ENCODE measurements at places on chromosomes 6 and 20.

DNA sequence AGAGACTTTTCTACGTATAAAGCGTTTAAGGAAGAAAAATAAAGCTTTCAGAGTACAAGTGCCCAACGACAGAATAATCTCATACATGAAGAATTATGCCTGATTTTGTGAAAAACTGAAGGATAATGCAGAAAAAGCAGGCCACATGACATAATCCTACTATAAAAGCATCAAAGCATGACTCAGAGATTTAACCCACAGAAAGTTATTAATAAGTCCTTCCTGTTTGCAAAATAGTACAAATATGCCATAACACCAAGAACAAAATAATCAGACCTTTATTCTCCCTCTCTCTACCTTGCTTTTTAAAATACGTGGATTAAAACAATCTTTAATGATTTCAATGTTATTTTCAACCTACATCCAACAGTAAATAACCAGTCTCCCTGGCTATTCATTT is 118.6 kb upstream of the BCLAF1 start:
- no peak for DNase-seq

- no peak for DNase-seq
These were observed 13.9 kb upstream of the TSHZ2 start for GRCh38 chr20:52958211-52958610.

DNA sequence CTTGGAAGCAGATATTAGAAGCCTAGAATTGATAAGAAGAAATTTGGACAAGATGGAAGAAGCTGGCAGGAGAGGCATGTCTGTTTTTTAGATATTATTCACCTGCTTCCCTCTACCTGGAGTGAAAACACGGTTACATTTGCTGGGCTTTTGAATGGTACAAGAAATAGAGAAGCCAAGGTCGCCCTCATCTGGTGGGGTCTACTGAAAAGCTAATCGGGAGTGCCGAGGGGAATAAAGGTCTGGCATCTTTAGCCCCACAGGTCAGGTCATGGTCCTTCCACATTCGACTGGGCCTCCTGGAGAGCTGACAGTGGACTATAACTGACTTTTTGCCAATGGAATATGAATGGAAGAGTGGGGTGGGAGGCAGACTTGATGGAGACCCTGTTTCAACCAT is 4.6 kb upstream of the C2 start:
- DNase-seq = no peak

DNA sequence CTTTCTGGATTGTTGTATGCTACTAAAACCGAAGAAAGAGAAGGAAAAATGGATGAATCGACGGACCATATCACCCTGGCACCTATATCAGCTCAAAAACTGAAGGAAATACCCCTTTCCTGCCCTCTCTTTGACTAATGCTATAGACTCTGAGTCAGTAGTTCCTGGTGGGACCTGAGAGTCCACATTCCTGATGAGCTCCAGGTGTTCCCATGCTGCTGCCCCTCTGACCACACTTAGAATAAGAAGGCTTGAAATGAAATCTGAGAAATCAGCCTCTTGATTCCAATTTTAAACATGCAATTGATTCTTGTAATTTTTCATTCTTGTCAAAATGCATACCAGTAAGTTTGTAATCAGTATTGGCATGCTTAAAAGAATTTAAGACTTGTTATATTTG is 75.2 kb downstream of the PRL start:
- DNase-seq = no peak

DNA sequence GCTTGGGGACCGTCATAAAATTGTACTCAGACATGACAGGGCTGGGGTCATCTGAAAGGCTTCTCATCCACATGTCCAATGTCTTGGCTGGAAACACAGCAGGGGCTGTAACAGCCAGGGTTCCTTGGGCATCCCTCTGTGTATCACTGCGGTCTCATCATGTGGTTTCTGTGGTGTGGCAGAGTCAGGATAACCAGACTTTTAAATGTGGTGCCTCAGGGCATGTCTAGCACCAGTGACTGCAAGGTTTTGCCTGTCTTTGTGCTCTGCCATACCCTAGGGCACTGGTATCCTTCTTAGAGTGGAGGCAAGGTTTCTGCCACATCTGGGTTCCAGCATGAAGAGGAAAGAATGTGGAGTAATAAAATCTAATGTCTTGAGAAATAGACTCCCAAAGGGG is 124.2 kb downstream of the PLEKHG1 start:
- DNase-seq = no peak

DNA sequence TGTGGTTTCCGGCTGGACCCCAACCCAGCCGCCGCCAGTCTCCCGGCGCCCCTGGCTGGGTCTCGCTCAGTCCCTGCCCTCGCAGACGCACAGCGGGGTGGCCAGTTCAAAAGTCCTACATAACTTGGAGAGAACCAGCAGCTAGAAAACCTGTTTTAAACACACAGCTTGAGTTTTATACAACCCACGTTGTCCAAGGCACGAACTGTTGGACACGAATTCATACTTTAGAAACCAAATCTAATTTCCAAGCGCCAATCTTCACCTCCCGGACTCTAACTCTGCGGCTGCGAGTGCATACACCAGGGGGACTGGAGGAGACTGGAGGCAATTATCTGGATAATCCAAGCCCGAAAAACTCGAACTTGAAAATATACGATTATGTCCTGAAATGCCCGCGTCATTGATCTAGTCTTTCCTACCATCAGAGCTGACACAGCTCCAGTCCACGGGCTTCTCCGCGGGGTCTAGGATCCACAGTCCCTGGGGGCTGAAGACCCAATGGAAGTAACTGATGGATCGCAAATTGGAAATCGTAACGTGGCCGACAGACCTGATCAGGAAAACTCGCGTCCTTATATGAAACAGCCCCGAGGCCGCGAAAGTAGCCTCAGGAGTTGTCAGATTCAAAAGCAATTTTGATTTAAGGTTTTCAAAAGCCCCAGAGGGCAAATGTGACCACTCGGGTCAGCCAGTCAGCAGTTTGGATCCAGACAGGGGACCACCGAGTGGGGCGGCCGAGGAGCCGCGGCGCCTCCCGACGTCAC is 843 bp upstream of the HEY2 start:
- DNase-seq = peak; percentile 68

DNA sequence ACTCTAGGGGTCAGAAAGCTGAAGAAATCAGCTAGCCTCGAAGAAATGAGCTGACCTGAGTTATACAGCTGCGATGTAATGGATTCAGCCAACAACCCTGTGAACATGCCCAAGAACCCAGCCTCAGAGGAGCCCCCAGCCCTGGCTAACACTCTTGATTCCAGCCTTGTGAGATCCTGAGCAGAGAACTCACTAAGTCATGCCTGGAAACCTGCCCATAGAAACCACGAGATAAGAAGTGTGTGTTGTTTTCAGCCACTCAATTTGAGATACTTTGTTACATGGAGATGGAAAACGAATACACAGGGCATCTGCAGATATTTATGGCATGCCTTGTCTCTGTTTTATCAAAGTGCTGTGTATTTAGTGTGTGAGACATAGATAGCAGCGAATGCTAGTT is 265.2 kb downstream of the QKI start:
- no peak for DNase-seq

DNA sequence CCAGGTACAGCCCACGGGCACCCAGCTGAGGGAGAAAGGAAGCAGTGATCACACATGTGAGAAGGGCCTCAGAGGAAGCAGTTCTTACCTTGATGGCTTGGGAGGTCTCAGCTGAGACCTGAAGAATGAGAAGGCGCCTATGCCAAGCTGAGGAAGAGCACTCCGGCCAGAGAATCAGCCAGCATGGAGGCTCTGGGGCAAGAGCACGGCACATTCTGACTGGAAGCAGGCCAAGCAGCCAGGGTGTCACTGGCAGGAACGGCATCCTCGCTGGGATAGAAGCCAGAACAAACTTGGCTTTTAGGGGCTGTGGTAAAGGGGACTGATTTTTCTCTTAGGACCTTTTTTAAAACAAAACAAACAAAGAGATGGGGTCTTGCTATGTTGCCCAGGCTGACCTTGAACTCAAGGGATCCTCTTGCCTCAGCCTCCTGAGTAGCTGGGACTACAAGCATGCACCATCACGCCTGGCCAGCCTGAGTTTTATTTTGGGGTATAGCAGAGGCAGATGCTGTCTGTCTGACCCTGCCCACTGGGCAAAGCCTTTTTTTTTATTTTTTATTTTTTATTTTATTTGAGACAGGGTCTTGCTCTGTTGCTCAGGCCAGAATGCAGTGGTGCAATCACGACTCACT is 17.6 kb downstream of the GHRH start:
- DNase-seq = peak; percentile 79

DNA sequence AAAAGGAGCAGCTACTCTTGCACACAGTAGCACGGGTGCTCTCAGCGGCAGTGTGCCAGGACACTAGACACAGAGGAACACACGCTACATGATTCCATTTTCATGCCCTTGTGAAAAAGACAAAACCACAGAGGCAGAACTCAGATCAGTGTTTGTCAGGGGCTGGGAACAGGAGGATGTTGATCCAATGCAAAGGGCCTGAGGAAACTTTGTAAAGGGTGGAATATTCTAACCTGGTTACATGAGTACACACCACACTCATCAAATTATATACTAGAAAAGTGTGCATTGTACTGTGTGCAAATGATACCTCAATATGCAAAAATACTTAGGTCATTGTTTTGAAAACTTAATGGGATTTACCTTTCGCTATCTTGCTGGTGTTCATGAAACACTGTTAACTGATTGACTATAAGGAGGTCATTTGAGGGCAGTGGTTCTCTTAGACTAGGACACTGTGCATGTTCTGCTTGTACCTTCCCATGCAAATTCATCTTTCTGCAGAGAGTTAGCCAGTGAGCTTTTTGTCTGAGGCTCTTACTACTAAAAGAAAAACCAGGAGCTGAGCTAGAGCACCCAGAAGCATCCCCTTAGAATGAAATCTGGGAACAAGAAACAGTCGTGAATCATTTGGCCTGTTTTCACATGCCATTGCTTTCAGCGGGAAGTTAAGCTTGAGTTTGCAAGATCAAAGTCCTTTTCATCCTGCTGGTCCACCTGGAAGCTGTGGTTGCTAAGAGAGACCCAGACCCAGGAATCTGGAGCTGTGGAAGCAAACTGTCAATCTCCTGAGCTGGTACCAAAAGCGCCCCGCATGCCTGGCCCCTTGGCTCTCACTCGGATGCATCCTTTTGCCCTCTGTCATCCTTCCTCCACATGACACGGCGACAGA is 204.8 kb downstream of the TTLL2 start:
- no peak for DNase-seq

- no peak for DNase-seq
These were observed 63.0 kb downstream of the FAM229B start for GRCh38 chr6:112150363-112150762.

DNA sequence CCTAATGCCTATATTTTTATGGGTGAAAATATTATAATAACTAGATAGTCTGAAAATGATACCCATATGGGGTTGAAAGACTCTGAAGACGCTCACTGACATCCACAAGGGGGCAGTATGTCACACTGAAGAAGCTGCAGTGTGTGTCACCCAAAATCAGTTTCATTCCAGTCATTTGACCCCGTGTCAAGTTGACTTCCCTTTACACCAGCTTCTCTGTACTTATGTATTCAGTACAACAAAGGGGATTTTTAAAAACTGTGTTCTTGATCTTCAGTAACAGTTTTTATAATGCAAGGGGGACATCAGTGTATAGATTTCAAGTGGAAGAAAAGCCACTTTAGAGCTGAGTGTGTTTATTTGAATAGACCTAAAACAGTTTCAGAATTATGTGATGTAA is 19.3 kb downstream of the FAXC start:
- DNase-seq = no peak

DNA sequence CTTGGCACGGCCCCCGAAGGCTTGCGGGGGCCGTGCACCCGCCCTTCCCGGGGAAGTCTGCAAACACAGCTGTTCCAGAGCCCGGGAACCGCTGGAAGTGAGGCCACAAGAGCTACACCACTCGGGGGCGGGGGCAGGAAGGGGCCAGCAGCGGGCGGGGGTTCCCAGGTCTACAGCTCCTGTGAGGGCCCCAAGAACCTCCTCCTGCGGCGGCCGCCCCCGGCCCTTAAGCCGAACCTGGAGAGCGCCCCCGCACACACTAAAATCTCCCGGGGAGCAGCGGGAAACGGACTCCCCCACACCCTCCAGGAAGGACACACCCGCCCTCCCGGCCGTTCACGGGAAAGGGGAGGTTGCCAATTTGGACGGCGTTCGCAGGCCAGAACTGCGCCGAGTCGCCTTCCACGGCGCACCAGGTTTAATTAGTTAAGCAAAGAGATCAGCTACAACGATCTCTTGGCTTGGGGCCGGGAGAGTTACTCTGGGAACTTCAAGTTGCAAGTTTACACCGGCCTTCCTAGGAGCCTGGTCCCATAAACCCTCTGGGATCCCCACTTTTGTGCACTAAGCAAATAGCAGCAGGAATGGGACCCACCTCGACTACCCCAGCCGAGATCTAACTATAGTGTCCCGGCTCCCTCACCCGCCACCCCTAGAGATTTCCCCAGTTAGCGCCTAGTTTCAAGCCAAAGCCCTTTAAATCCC is 1.7 kb downstream of the JAG1 start:
- DNase-seq = peak; percentile 83

DNA sequence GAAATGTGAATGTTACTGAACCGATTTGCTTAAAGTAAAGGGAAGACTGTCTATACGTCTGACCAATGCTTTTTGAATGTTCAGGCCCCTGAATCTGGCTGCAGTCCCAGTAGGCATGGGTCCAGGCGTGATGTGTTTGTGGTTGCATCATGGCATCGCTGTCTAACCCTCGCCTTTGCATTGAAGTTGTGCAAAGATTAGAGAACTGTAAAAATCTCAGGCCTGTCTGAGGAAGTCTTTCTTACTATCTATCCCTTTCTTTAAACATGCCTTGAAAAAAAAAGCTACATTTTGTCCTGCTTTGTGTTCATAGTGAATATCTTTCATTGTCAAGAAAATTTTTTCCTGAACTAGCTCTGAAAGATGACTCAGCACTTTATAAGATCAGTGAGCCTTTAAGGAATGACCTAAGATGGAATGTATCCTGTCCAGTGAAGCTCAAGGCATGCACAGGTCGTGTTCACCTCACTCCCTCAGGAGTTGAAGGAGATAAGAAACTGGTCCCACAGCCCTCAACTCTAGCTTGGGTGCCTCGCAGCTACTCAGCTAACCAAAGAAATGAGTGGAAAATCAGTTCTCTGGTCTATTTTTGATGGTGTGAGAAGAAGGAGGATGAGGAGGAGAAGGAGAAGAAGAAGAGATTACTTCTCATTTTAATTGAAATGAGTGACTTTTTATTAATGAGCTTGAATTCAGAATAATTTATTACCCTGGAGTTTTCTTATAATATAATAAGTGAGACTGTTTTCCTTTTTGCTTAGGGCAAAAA is 48.6 kb downstream of the TPD52L1 start:
- DNase-seq = peak; percentile 67
